Osteocyte (in vitro differentiated cells): ENCODE measurements at places on chromosomes 2 and 18.

DNA sequence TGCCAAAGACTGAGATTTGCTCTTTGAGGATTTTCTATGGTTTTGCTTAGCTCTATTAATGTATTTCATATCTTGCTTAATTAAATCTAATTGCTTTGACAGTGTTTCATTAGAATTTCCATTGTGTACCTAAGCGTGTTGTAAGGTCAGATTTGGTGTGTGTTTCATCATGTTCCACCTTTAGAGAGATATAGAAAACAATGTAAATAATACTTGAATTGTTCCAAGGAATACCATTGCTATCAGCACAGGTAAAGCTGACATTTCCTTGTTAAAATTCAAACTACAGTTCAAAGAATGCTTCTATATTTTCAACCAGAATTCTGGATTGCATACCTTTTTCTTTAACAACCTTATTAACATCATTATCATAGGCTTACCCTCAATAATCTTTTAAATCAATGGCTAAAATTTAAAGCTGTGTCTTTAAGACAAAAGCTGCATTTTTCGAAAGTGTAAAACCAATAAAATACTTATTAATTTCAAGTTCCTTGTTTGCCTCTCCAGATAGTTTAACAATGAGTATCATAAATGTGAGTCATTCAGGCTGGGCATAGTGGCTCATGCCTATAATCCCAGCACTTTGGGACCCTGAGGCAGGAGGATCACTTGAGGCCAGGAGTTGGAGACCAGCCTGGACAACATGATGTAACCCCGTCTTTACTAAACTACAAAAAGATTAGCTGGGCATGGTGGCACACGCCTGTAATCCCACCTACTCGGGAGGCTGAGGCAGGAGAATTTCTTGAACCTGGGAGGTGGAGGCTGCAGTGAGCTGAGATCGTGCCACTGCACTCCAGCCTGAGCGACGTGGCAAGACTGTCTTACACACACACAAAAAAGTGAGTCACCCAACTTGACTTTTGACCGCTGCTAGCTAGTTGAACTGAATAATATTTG lies 188.0 kb upstream of the PKDCC start:
- no peak for DNase-seq

- DNase-seq = no peak
Observed at GRCh38 chr2:58448845-58449244, 207.7 kb upstream of the FANCL start.

- DNase-seq = no peak
Observed at GRCh38 chr2:238742066-238742465, 105.8 kb upstream of the TWIST2 start.

GRCh38 chr18:27778441-27778840 lies 398.5 kb downstream of the CDH2 start:
- DNase-seq = no peak
